Thyroid gland (tissue), 4 donors: ENCODE measurements at places on chromosomes 6 and 20. TPM values are rescaled to one million over a fixed set of nuclear protein-coding genes. Genes with fewer than 3 reads are reported as not detected.

DNA sequence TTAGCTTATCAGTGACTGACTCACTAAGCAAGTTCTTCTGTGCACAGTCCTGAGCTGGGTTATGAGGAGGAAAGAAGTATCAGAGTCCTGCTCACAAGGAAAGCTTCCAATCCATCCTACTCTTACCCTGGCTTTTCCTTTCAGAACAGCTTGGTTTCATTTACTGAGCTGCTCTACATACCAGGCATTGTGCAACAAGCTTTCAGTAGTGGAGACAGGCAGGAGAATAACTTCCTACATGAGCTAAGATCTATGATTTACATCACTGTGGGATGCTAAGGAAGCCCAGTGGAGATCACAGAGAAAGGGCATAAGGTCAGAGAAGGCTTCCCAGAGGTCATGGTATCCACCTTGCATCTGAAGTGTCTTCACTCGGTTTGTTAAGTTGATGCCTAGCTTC, 144.5 kb downstream of the MAP3K7 start:
- no peak for DNase-seq

DNA sequence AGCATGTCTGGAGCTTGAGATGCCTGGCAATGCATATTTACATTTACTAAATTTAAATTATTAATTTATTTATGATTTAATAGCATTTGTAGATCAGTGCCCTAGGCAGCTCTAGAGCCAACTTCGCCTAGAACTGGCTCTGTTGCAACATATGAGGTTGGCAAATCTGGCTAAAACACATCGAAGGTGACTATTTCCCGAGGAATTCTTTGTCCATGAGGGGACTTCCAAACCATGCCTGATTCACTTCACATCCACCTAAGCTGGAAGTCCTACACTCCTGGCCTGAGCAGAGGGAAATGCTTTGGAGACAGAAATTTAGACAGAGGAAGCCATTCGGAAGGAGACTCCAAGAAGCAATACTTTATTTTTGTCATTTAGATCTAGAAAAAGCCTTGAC, 211.0 kb upstream of the ARG1 start:
- DNase-seq: no peak

GRCh38 chr6:129767776-129768485, 58.0 kb upstream of the ARHGAP18 start:
- no peak for DNase-seq

DNA sequence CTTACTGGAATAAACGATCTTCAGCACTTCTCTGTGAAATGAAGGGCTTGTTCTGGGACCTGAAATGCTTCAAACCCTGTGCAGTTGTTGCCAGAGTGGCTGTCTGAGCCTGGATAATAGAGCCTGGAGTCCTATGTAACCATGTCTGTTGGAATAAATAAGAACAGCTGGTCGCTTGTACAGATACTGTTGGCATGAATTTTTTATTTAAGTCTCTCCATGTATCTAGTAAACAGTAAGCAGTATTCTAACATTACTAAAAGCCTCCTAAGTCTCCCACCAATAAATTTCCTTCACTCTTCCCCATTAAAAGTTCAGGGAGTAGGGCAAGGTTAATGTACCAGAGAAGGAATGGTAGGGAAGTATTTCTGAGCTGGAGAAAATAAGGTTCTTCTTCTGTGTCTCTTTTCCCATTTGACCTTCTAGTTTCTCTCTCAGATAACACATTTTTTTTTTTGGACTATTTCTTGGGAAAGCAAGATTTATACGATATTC, 227.5 kb downstream of the PRL start:
- no peak for DNase-seq

DNA sequence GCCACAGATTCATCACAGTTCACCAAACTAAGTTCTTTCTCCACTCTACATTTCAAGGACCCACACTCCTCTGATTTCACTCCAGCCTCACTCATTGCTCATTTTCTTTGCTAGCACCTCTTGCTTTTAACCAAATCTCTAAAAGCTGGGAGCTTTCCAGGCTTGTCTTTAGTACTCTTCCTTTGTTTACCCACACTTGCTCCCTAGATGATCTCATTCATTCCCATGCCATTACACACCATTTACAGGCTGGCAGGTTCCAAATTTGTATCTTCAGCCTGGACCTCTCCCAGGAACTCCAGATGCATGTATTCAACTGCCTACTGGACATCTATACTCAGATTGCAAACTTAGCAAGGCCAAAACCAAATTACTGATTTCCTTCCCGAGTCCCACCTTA, 5.3 kb upstream of the GUCA1B start:
- no peak for DNase-seq

- DNase-seq: no peak
Observed at GRCh38 chr6:144469144-144469575, 184.0 kb downstream of the UTRN start.

DNA sequence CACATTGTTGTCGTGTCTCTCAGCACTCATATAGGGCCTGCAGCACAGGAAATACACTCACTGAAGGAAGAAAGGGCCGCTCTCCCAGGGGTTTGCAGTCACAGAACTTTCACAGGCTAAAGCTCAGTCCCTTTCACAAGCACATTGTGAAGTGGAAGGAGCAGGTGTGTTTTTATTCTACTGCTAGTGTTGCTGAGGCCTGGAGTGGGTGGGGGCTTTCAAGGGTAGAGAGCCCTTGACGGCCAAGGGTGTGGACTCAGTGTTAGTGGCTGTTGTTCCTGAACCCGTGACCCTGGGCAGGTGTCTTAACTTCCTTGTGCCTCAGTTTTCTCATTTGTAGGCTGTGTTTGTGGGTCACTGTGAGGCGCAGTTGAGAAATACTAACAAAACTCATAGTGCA, 66.2 kb upstream of the SLC22A1 start:
- no peak for DNase-seq

- no peak for DNase-seq
Observed at GRCh38 chr6:145705561-145705960, 29.8 kb downstream of the EPM2A start.

GRCh38 chr6:90066697-90067096, 172.4 kb downstream of the GJA10 start:
- no peak for DNase-seq

DNA sequence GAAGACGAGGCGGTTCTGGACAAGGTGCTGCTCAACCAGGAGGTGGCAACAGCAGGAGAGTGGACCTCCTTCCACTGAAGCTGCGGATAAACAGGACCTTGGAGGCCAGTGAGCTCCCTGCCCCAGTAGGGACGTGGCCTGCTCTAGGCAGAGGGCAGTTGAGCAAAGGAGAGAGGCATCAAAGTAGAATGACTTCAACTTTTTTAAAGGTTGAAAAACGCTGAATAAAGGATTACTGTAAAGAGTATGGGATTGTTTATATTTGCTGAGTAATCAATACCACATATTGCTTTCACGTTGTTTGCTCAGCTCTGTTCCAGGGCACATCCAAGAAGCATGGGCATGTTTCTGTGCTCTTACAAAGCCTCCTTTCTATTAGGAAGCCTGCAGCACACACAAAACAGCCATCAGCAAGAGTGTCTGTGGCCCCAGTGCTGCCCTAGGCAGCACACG, 48.1 kb downstream of the ERMARD start:
- no peak for DNase-seq

DNA sequence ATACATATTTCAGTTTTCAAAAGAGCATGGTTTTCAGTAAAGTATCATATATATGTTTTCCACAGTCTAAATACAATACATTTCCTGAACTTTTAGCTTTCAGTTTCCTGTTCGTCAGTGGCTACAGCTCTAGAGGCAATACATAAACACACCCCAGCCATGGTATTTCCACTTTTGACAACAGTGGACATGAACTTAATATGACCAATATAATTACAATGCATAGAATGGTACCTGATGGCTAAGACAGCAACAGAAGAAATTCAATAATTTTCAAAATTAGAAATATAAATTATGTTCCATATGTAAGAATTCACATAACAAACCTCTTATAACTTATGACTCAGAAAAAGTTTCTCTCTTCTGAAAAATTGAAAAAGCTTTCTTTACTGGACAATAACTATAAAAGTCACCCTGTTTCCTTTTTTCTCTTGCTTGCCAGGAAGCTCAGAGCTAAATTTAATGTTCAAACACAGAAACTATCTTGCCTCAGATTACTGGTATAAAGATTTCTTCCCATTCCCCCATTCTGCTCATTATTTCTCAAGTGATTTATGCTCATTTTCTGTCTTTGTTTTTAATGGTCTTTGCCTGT, 19.2 kb downstream of the FKBP5 start:
- no peak for DNase-seq

DNA sequence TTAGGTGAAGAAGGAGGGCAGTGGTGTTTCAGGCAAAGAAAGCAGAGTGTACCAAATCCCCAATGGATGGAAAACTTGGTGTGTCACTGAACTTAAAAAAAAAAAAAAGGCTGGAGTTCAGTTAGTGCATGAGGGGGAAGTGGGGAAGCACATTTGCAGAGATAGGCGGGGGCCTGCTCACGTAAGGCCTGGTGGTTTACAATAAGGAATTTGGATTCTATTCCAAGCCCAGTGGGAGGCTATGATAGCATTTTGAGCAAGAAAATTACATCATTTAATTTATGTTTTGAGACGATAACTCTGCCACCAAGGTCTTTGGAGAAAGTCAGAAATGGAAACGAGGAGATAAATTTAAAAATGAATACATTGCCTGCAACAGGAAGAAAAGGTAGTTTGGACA, 225.5 kb downstream of the EYA4 start:
- no peak for DNase-seq

DNA sequence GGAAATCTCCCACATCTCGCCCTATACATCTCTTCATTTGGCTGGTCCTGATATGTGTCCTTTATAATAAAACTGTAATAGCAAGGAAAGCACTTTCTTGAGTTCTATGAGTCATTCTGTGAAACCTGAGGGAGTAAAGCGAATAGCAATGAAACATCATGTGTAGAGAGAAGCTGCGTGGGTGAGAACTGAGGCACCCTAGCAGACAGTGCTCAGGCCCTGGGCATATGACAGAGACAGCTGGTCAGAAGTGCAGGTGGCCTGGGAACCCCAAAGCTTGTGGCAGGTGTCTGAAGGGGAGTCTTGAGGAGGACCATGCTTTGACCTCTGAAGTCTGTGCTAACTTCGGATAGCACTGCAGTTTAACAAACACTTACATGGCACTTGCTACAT, 1.3 kb upstream of the BLOC1S5 start:
- no peak for DNase-seq

DNA sequence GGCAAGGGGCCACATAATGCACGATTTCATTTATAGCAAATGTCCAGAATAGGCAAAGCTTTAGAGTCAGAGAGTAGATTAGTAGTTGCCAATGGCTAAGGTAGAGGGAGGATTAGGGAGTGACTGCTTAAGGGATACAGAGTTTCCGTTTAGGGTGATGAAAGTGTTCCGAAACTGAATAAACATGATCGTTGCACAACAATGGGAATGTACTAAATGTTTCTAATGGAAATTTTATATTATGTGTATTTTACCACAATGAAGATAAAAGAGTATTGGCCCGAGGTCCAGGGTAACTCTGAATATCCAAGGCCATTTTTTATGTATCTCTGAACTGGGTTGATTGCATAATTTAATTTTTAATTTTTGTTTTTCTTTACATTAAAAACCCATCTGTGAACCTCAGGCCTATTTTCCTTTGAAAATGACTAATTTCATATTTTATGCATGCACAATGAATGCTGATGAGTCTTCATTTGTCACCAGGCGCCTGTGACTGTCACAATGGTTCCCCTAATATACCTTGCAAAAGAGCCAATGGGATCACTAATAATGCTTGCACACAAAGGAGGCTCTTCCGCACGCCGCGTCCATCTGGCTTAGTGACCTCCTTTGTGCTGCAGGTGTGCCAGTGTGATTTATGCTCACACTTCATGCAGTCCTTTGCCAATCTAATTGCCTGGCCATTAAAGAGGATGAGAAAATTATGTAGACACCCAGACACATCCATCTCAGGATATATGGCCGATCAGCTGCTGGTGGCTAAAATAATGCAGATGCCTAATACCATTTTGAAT, 612.5 kb downstream of the CDH26 start:
- no peak for DNase-seq

DNA sequence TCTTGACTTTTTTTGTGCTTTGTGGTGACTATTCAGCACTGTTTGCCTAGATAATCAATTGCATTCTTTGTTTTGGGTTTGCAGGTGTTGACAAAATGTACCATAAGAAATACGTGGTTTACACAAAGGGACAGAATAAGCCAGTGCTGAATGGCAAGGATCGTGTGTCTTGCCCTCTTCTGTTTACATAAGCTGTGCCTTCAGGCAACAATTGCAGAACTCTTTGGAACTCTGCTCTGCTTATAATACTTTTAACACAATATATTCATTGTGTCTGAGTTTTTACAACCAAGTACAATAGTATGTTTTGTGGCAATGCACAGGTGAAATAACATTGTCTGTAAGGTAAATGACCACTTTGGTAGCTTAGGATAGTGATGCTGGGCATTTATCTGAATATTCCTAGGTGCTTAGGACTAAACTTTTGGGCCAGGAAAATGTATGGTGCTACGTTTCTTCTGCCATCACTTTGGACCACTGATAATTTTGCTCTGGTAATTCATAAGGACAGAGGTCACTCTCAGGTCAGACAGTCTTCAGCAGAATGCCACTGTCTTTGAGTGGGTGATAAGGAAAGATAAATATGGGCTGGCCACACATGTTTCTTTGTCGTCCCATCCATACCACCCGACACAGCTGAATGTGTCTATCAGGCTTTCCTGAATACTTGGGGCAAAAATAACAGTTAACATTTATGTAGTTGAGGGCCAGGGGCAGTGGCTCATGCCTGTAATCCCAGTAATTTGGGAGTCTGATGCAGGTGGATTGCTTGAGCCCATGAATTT, 344.6 kb upstream of the IMPG1 start:
- no peak for DNase-seq

DNA sequence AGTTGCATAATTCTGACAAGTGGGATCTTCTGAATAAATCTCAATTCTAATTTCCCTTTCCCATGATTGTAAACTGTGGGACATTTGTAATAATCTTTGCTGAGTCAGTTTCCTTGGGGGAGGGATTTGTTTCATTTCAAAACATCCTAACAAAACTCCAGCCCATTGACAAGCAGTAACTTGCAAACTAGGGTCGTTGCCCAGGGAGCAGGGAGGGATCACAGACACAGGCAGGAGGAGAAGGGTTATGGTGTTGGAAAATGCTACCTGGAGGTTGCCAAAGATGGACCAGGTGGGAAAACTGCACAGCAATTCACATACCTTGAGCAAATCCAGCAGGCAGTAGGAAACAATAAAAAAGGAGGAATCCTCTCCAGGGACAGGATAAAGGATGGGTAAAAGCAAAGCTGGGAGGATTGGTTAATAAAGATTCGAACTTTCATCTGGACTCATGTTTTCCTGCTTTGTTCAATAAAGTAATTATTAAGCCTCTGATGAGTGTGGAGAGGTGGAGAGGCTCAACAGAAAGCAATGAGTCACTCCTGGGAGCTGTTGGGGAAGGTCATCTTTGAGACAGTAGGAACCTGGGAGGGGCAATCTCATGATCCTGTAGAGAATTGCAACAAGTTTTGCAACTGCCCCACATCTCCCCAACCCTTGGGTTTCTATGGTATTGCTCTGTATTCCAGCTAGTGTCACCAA, 87.3 kb upstream of the AKIRIN2 start:
- DNase-seq: peak; percentile 11

GRCh38 chr6:109458774-109459531, 3.4 kb upstream of the MICAL1 start:
- no peak for DNase-seq

F13A1 gene
- 23.7 TPM for total RNA-seq

GGTLC1 gene
- total RNA-seq: not detected

TRIM31 gene
- total RNA-seq: not detected

ADGRF1 gene
- total RNA-seq: 16.9 TPM

COL12A1 gene
- 17.2 TPM for total RNA-seq

TMEM217 gene
- 1.0 TPM for total RNA-seq
